ENCODE measurements at places on chromosomes 7 and 10.

DNA sequence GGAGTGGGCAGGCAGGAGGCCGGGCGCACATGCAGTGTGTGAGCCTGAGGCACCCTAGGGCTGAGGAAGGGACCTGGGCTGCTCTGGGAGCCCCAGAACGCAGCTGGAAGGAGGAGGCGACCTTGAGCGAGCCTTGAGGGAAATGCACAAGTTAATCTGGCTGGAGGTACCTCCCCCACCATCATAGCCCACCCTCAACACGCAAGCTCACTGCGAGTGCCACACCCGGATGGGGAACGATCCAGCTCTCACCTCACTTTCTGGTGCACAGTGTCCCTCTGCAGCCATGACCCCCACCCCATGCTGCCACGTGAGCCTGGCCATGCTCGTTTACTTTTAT lies 162.4 kb upstream of the PPP2R2D start:
- no peak for DNase-seq

DNA sequence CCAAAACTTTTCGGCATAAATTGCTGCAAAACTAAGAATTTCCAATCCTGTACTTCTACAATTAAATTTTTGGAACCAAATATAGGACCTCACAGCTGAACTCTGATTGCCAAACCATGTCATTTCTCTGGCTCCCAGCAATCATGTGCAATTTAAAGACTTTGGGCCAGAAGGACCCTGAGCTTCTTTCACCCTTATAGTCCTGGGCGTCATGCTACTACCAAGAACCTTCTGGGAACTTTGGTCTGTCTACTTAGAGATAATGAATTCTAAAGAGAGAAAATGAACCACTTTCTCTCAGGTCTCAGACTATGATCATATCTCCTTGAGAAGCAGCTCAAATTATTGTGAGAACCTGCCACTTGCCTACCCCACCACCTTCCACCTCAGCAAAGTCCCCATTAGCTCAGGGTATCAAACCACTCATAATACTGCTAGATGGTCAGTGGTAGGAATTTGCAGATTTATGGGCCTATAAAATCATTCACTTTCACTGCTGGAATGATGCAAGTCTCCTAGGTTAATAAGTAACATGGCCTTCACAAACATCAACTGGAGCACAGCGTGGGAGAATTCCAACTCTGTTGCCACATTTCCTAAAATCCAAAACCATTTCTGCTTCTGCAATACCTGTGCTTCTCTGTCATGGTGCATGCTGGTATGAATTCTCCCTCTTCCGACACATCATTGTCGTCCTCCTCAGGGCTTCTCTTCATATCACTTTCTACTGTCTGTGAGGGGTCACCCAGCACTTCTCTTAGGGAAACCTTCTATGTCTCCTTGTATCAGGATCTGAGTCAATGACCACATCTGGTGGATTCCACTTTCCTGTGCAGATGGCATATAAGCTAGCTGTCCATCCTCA lies 6.6 kb upstream of the WDR91 start:
- DNase-seq: no peak

DNA sequence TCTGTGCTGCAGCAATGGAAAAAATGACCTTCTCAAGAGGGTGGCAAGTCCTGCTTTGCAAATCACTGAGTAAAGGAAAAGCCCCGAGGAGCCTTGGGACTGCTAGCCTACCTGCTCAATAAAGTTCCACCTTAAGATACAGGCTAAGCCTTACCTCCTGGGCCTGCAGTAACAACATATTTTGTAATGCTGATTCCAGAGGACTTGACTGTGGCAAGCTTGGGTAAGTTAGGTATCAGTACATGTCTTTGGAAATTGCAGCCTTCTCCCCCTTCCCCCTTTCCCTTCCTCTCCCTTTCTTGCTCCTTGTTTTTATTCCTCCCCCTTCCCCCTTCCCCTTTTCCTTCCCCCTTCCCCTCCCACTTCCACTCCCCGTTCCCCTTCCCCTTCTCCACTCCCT lies 126.2 kb downstream of the SORCS3 start:
- no peak for DNase-seq

- no peak for DNase-seq
These were observed 65.6 kb downstream of the PTEN start for GRCh38 chr10:87928996-87929395.

- no peak for DNase-seq
These were observed 135.7 kb upstream of the TBX20 start for GRCh38 chr7:35389636-35390035.

- DNase-seq: peak; percentile 84
These were observed at the start of gene REEP3 for GRCh38 chr10:63520500-63521415. Gene REEP3 (plus strand): TSS chr10:63521401. CDS start chr10:63521546, 145 bp downstream.

DNA sequence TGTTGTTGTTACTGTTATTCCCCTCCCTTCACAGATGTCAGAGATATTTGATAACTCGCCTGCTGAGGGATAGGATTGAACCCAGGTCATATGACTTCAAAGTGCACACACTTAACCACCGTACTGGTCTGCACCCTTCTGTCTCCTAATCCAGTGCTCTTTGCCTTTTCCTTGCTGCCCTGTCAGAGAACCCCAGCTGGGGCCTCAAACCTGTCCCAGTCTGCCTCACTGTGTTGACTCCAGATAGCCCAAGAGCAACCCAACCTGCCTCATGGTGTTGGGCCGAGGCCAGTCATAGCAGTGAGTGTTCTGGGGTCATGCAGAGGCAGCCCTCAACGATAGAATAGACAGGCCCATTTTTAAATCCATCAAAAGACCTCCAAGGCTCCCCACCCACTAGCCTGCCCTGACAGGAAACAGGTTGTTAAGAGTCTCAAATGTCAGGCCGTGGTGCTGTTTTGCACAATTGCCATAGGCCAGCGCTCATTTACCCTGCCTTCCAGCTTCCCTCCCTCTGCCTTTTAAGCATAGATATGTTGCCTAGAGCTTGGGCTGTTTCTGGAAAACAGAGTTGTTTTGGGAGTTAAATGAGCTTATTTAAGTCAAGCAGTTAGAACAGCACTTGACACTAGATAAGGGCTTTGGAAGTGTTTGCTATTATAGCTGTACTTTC lies 37.0 kb upstream of the PDCD4 start:
- DNase-seq: no peak

GRCh38 chr7:73519867-73520672 lies 2.0 kb downstream of the BAZ1B start:
- no peak for DNase-seq

GRCh38 chr7:63887031-63887430 lies 111.6 kb upstream of the ZNF722 start:
- no peak for DNase-seq

GRCh38 chr7:13099154-13099795 lies 411.8 kb downstream of the ARL4A start:
- no peak for DNase-seq

DNA sequence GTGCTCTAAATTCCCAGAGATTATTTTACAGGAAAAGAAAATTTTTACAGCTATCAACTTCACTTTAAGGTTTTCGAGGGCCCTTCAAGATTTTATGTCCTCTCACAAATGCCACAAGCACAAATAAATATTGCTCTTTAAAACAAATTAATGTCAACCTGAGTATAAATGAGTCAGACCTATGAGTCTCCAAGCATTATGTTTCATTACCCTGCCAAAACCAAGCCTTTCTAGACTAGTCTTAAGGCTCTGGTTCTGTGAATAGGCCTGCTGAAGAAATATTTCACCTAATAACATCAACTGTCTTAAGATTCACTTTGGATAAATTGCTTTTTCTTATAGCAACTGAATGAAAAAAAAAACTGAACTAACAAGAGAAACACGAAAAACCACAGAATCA lies 153.0 kb downstream of the PDE1C start:
- no peak for DNase-seq

- DNase-seq: no peak
These were observed 26.4 kb upstream of the ANKRD1 start for GRCh38 chr10:90947030-90947960.

DNA sequence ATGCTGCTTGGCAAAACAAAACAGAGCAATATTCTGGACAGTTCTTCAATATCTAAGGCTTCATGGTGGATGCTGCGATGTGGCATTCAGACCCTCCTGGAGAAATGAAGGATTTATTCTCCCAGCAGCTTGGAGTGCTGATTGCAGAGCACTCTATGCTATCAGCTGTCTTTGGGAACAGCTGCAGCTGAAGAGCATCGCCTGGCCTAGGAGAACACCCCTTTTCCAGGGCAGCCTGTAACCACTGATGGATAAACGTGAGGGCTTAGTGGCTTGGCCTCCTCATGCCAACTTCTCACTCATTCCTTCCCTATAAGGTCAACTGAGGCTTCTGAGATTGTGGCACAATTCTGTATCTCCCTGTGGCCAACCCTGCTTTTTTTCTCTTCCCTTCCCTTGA lies 638.1 kb upstream of the CNTNAP2 start:
- no peak for DNase-seq

DNA sequence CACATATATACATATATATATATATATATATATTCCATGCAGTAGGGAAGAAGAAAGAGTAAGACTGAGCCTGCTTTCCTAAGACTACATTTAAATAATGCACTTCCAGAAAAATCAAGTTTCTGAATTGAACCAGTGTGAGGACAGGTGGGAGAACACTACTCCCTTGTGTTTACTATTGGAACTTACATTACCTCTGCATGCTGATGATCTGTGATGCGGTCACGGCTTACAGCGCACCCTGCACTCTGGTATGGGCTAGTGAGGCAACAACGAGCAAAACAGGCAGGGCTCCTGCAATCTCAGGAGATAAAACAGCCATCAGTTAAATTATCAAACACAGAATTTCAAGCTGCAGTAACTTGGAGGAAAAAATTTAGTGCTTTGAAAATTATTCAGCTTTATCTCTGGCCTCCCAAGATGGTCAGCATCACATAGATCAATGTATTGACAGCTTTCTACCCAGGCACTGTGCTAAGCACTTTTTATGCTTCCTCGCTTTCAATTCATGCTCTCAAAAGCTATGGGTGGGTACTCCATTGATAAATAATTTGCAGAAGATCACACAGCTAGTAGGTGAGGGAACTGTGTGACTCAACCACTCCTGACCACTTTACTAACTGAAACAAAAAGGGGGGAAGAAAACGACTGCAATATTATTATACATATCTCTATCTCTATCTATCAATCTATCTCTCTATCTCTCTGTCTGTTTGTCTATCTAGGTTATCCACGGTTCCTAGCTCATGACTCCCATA lies 20.5 kb upstream of the SLC16A12 start:
- DNase-seq: no peak

- no peak for DNase-seq
These were observed 36.8 kb downstream of the LRRC72 start for GRCh38 chr7:16563281-16564022.

GRCh38 chr10:35020481-35020880 lies 69.7 kb downstream of the CUL2 start:
- DNase-seq: no peak

- no peak for DNase-seq
These were observed 725.3 kb upstream of the FZD8 start for GRCh38 chr10:36367362-36367761.

DNA sequence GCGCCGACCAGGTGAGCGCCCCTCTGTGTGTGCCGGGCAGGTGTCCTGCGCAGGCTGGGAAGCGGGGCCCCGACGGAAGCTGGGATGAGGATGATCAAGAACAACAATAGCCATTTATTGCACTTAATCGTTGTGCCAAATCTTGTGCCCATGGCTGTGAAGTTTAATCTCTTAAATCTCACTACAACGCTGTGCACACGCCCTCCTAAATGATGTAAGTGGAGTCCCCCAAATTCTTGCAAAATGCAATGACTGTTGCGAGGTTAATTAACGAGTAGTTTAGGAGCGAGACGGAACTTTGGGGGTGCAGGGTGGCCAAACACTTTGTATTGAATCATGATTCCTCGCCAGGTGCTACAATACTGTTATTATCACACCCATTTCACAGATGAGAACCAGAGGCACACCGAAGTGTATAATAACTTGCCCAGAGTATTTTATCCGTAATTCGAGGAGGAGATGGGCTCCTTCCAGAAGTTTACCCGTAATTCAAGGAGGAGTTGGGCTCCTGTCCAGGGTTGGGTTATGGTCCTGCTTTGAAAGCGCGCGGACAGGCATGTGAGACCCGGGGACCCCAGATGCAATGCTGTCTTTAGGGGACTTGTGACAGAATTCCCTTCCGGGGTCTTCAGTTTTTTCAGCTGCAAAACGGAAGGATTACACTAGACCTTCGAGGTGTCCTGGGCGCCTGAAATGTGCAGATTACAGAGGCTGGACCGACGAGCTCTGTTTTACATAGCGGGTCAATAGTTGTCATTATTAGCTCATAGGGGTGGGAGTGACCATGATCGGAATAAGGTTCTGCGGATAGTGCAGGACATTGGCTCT lies 1.0 kb downstream of the FFAR4 start:
- DNase-seq: no peak

GRCh38 chr10:82887488-82887887 lies 1012.5 kb downstream of the NRG3 start:
- DNase-seq: peak; percentile 48

GRCh38 chr10:130045801-130046321 lies 64.8 kb downstream of the C10orf143 start:
- DNase-seq: no peak

GRCh38 chr10:79311581-79312407 lies 35.5 kb upstream of the PPIF start:
- DNase-seq: no peak

DNA sequence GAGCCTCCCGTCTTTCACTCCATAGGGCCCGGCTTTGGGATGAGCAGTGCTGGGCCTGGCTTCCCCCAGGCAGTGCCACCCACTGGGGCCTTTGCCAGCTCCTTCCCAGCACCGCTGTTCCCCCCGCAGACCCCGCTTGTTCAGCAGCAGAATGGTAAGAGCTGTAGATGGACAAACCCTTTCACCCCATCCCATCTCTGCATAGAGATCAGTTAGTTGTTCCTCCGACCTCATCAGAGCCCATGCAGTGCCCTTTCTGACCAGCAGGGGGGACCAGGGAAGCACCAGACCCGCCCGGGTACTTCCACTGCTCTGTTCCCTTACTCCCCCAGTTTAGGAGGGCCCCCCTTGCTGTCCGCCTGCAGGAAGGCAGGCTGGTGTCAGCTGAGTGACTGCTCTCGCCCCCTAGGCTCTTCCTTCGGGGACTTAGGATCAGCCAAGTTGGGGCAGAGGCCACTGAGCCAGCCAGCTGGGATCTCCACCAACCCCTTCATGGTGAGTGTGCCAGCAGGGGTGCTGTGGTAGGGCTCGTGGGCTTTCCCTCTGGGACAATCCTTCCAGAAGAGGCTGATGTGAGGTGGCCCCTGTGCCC lies 9.8 kb downstream of the SAP25 start:
- peak; percentile 22 for DNase-seq

GRCh38 chr10:3365630-3366029 lies 193.0 kb upstream of the PITRM1 start:
- DNase-seq: peak; percentile 86

- no peak for DNase-seq
These were observed 533.5 kb downstream of the GPAM start for GRCh38 chr10:111650088-111650487.

- no peak for DNase-seq
These were observed 18.9 kb downstream of the FAM131B start for GRCh38 chr7:143343596-143343995.

- DNase-seq: peak; percentile 41
These were observed 1.3 kb upstream of the FZD8 start for GRCh38 chr10:35643151-35644049.

DNA sequence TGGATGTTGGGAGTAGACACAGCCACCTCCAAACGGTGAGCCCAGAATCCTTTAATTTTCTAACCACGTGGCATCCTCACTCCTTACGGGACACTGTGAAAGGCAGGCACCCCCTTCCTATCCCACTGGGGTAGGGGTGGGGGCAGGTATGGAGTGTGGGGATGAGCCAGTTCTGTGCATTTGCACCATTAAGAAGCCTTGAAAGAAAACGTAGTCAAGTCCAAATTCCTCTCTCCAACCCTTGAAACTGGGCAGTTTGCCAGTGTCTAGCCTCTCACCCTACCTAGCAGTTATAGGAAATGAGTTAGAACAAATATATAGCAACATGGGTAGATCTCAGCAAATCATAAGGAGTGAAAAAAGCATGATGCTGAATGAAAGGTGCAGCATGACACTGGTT lies 92.4 kb upstream of the LEP start:
- DNase-seq: peak; percentile 6

Data from NCI-H774 (cell line).